ENCODE measurements at places on chromosomes 11 and 22. TPM values are rescaled to one million over a fixed set of nuclear protein-coding genes. Genes with fewer than 3 reads are reported as not detected.

The MEN1 gene
- total RNA-seq = 14.0 TPM

The ACTN3 gene
- total RNA-seq = not detected

The ARHGAP32 gene
- total RNA-seq = 5.9 TPM

The FXYD6 gene
- 15.8 TPM for total RNA-seq

The MSANTD2 gene
- 23.5 TPM for total RNA-seq

The UCP3 gene
- total RNA-seq = 2.0 TPM

The LMNTD2 gene
- 0.54 TPM for total RNA-seq

The CCDC116 gene
- total RNA-seq = 0.29 TPM

The P2RY2 gene
- not detected for total RNA-seq

The FEN1 gene
- total RNA-seq = 145 TPM

The RASSF10 gene
- 3.4 TPM for total RNA-seq

The KCNC1 gene
- not detected for total RNA-seq

The OR10G8 gene
- total RNA-seq = not detected

The HTR3A gene
- total RNA-seq = not detected

The C11orf91 gene
- total RNA-seq = not detected

The ALDH3B2 gene
- total RNA-seq = 0.23 TPM

The BTBD18 gene
- not detected for total RNA-seq

The LARGE1 gene
- total RNA-seq = 9.1 TPM

The TTC36 gene
- 0.69 TPM for total RNA-seq

The CDC42BPG gene
- 0.06 TPM for total RNA-seq

The OR8G5 gene
- total RNA-seq = not detected

The SPI1 gene
- not detected for total RNA-seq

The WNT11 gene
- total RNA-seq = 1.4 TPM

The VPREB3 gene
- not detected for total RNA-seq

The EIF1AD gene
- 58.6 TPM for total RNA-seq

The MS4A4A gene
- total RNA-seq = not detected

The YPEL4 gene
- not detected for total RNA-seq

The DDTL gene
- 0.11 TPM for total RNA-seq

The CRYBA4 gene
- not detected for total RNA-seq

The AQP11 gene
- total RNA-seq = 0.23 TPM

The NEFH gene
- not detected for total RNA-seq

The MYBPC3 gene
- not detected for total RNA-seq

The RAPSN gene
- not detected for total RNA-seq

The TPBGL gene
- not detected for total RNA-seq

The VPREB1 gene
- total RNA-seq = not detected

All from Daoy (cell line).